ENCODE measurements at places on chromosomes 7 and 10.

DNA sequence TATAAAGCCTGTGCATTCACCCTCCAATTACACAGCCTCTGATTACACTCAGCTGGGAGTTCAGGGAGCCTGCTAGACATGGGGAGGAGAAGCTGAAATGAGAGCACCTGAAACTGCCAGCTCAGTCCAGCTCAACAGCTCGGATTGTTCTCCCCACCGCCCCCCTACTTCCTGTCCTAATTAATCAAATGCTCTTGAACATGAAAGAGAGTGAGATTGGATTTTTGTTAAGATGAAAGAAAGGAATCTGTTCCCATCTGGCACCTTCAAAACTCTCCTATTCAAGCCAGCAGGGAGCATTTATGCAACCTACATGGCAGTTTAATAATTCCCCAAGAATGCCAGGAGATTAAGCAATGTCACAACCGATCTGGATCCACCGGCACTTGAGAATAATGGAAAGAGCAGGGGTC, 98.0 kb downstream of the NPSR1 start:
- no peak for DNase-seq

DNA sequence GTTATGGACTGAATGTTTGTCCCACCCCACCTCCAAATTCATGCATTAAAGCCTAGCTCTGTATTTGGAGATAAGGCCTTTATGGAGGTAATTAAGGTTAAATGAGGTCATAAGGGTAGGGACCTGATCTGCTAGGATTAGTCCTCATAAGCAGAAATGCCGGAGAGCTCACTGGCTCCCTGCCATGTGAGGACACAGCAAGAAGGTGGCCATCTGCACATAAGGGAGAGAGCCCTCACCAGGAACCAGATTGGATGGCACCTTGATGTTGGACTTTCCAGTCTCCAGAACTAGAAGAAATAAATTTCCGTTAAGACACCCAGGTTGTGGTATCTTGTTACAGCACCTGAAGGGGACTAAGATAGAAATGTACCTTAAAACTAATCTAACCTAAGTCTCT, 816.1 kb upstream of the C7orf33 start:
- DNase-seq, result no peak

GRCh38 chr7:30863706-30864035, 48.0 kb upstream of the AQP1 start:
- DNase-seq, result no peak

GRCh38 chr7:27147199-27148030, at the start of gene HOXA6:
Gene HOXA6 (minus strand): TSS chr7:27147774. CDS start chr7:27147749, 25 bp downstream.
- DNase-seq, result no peak

- no peak for DNase-seq
Measured at GRCh38 chr7:13016592-13017332, 329.3 kb downstream of the ARL4A start.

GRCh38 chr7:32144676-32145075, 74.5 kb upstream of the PDE1C start:
- no peak for DNase-seq

DNA sequence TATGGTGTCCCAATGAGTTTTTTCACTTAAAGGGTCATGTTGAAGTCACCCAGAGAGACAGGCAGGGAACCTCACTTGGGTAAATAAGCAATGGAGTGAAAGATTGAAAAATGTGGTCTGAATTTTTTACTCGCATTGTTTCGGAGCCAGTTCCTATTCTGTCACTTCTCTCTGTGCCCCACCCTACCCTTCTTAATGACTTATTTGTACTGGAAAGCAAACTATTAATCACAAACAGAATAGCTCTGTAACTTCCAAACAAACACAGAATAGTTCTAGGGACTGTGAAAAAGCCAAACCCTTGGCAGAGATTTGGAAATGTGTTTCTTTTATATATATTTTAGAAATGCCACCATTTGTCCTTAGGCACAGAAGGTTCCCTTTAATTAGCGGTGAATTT, 76.0 kb downstream of the LRMDA start:
- no peak for DNase-seq

GRCh38 chr10:103757531-103758293, 97.7 kb downstream of the SH3PXD2A start:
- DNase-seq, result no peak

DNA sequence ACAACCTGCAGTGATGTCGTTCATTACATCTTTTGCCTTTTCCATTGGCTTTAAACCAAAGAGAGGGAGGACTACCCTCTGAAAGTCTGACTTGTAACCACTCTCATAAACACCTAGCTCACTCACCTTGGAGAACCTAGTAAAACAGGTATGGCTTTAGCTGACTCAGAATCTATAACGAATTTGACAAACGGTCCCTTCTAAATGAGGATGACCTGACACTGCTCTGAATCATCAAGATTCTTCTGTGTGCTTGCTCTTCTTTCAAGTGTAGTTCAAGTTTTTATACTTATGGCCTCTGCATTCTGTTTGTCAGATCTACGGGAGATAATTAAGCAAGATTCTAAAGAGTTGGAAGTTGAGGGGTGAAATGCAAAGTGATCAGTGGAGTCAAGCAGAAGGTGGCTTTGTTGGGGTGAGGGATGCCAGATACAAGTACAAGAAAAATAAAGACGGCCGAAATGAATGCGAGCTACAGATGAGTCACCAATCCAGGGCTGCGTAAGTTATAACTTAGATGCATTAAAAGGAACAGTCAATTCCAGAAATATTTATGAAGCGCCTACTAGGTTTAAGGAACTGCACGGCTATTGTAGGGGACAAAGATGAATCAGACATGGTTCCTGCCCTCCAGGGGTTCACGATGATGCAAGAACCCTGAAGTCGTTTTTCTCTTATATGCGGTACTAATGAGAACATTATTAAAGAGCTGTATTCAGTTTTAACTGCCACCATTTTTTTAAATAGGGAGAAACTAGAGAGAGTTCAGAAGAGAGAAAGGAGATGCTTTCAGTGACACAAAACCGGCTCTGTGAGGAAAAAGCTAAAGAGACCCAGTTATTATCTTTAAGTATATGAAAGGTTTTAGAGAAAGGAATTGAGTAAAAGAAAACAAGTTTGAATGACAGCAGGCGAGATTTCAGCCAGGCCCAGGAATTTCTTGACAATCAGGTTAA, 6.5 kb downstream of the HIPK2 start:
- DNase-seq, result no peak

DNA sequence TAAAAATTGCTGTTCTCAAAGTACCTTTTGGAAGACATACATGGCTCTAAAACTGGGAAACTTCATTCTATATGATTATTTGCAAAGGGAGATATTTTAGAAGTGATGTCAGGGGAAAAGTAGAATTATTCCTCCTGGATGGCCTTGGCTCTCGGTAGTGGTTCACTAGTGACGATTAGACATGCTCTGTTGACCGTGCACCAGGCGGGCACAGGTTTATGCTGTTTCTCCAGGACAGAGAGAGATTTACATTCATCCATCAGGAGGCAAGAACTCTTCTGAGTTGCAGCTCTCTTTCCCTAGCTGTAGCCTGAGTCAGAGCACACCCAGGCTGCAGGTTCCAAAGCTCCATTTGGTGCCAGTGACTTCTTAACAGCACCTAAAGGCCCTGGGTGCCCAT, 184.9 kb upstream of the WDR11 start:
- no peak for DNase-seq

- no peak for DNase-seq
Measured at GRCh38 chr10:132027423-132027983, 38.2 kb upstream of the JAKMIP3 start.

- no peak for DNase-seq
Measured at GRCh38 chr7:127941476-127942210, 89.6 kb downstream of the LRRC4 start.

DNA sequence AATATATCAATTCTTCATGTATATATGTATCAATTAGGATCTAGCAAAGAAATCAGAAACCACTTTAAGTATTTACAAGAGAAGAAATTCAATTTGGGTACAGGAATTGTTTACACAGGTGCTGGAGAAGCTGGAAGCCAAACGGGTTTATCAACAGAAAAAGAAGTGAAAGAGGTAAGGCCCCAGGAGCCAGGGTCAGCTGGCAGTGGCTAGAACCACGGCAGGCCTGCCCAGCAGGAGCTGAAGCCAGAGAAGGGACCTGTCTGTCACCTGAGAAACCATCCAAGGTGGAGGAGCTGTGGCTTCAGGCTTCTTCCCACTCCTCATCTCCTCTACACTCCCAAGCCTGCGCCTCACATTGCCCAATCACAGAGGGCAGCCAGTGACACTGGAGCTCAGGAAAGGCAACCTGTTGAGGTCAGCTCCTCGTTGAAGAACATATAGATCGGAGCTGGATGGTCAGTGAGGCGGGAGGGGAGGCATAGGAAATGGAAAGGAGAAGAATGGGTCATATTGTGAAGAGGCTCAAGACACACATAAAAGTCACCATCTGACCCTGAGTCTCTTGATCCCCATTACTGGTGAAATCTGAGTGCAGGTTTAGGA, 182.6 kb downstream of the REEP3 start:
- DNase-seq, result no peak

DNA sequence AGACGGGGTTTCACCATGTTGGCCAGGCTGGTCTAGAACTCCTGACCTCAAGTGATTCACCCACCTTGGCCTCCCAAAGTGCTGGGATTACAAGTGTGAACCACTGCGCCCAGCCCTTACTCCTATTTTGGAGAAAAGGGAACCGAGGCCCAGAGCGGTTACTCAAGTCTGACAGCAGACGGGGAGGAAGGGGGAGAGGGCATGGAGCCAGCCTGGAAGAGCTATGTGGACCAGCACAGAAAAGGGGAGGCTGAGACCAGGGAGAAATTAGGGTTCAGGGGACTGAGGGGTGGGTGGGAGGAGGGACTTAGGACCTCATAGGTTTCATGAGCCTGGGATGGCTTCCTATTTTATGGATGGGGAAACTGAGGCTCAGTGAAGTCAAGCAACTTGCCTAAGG, 1.5 kb downstream of the SFRP5 start:
- no peak for DNase-seq

DNA sequence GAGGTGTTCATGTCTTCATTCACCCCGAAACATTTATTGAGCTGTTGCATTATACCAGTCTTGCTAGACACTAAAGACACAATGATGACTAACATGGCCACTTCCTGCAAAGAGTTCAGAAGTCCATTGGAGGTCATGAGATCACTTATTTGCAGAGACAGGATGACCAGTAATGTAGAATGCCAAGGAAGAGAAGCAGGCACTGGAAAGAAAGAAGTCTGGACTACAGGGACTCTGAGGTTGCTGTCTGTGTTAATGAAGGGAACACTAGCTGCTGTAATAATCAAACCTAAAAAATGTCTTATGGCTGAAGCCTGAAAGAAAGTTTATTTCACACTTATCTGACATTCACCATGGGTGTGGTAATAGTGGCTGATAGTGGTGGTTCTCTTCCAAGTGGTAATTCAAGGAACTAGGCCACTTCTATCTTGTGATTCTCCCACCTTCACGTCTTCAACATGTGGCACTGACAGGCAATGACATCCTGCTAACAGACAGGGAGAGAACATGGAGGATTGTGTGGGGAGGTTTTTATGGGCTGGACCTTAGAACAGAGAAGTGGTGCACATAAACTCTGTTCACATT, 89.2 kb upstream of the MKLN1 start:
- no peak for DNase-seq

GRCh38 chr10:71323407-71323806, 4.3 kb downstream of the SLC29A3 start:
- DNase-seq, result no peak

DNA sequence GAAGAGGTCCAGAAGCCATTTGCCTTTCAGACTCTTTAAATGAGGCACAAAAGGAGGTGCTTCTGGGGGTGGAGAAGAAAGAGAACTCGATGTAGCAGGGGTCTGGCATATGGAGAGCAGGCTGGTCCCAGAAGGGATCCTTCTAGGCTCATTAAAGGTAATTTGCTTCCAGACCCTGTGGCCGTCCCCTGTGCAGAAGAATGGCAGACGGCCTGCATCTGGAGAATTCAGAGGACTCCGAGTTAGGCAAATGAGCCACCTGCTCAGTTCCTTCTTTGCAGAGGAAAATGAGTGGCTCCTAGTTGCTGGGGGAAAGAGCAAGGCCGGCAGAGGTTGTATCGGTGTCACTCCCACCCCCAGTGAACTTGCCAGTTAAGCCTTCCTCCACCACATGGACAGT, 73.8 kb upstream of the FAM180A start:
- no peak for DNase-seq

GRCh38 chr7:102175423-102176170, 111.1 kb upstream of the SH2B2 start:
- peak; percentile 70 for DNase-seq

- no peak for DNase-seq
Measured at GRCh38 chr10:104485632-104486031, 132.0 kb downstream of the CFAP58 start.

DNA sequence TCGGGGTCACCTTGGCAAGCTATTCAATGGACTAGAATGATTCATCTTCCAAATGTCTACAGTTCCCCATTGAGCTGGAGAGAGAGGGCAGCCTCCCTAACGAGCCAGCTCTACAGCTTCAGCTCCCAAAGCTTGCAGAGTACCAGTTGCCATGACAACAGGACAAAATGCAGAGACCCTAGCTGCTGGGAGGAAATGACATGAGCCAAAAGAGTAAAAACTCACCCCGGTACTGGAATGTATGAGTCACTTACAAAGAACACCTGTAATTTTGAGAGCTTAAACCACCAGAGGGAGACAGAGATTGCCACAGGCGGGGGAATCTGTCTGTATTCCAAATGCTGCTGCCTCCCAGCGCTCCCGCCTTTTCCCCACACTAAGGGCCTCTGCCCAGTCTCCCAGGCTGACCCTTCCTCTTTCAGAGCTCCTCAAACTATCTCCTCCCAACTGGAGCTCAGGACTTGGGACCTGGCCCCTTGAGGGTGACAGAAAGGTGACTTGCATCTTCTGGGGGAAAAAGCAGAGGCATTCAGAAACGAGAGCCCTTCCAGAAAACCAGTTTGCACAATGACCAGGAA, 95.5 kb downstream of the CUL2 start:
- DNase-seq, result no peak

- no peak for DNase-seq
Measured at GRCh38 chr7:143290293-143290692, 2.1 kb downstream of the CASP2 start.

DNA sequence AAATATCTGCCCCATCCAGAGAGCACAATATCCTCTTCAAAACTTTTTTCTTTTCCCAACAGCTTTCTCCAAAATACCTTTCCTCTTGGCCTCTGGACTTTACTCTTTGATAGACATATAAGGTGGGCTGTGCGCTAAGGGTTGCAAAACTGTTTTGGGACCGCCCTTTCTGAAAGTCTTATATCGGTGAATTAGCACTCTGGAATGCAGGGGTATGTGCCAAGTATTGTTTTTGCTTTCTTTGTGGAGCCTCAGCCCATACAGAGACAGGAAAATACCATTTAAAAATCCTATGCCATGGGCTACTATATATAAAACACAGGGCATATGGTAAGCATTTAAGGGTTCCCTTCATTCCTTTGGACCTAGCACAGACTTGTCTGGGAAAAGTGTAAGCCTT, 37.7 kb downstream of the PPP1R17 start:
- DNase-seq, result no peak

- DNase-seq, result no peak
Measured at GRCh38 chr10:17792991-17793390, 16.2 kb upstream of the MRC1 start.

All from posterior cingulate gyrus (tissue), 11 donors.